ENCODE measurements at places on chromosomes 7 and 10.

GRCh38 chr7:1931256-1931950 lies 261.3 kb downstream of the ELFN1 start:
- DNase-seq, result peak; percentile 24

GRCh38 chr7:131161103-131161502 lies 166.6 kb upstream of the MKLN1 start:
- no peak for DNase-seq

- DNase-seq, result no peak
These were observed 45.3 kb upstream of the PDLIM1 start for GRCh38 chr10:95335933-95336699.

DNA sequence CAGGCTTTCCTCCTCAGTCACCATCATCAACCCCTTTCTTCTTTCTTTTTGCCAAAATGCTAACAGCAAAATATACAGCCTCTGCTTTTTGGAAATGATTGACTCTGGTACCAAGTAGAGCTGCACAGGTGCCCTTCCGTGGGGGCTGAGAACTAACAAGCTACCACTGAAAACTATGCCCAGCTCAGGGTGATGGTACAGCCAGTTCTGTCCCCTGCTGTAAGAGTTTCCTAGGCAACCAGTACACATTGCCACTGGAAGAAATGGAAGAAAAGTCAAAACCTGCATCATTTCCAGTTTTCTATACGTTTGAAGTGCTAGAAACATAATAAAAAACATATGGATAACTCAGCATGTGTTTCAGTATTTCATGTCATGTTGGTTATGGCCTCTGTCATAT lies 297.5 kb downstream of the PRKG1 start:
- no peak for DNase-seq

- DNase-seq, result no peak
These were observed 50.6 kb upstream of the CELF2 start for GRCh38 chr10:10967029-10967428.

GRCh38 chr7:105599551-105599950 lies 18.3 kb upstream of the EFCAB10 start:
- DNase-seq, result no peak

GRCh38 chr10:119253433-119254174 lies 46.2 kb downstream of the GRK5 start:
- no peak for DNase-seq

- DNase-seq, result no peak
These were observed 998.7 kb downstream of the LRMDA start for GRCh38 chr10:76430061-76430645.

- DNase-seq, result no peak
These were observed 645.7 kb upstream of the DPP6 start for GRCh38 chr7:153406486-153406872.

DNA sequence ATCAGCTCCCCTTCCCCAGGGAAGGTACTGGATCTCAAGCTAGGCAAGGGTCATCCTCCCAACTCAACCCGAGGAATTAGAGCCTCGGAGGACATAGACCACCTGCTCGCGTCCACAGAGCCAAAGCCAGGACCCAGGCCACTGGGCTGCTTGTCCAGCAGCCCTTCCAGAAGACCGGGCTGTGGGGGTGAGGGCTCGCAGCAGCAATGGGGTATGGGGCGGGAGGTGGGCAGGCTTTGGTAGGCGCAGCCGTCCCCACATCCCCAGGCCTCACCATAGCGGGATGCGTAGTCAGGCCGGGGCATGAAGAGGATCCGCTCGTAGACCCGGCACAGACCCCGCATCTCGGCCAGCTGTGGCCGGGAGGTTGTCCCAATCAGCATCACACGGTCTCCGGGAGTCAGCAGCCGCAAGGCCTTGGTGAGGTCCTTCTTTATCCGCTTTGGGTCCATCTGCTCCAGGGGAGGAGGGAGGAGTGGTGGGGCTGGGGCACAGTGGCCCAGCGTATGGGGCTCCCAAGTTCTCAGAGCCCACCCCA lies 5.0 kb upstream of the ASB10 start:
- DNase-seq, result no peak

DNA sequence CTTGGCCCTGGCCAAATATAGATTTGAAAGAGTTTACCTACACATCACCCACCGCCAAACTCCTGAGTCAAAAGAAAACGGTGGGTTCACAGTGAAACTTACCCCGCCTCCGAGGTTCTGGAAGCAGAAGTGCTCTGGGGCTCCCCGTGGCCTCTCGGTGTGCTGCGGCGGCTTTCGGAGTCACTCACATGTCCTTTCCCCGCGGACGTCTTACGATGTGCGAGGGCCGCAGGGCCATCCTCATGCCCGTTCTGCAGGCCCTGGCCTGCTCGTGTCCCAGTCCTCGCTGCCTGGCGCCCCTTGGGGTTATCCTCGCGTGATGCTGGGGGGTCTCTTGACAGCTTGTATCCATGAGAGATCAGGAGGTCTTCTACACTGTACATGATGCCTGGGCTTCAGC lies 12.0 kb downstream of the JCAD start:
- DNase-seq, result no peak

DNA sequence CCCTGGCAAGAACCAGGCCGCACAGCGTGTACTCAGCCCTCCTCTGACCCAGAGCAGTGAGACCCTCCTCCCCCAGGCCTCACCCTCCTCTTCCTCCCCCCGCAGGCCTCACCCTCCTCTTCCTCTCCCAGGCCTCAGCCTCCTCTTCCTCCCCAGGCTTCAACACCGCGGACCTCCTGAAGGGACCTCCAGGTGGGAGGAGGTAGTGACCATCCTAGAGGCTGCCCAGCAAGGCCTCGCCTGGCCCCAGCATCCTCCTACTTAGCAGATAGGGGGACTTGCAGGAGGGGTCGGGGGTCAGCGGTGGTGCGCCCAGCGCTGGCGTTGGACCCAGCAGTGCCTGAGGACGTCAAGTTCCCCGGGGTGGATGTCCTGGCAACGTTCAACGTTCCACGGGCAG lies 270.8 kb downstream of the ELFN1 start:
- no peak for DNase-seq

DNA sequence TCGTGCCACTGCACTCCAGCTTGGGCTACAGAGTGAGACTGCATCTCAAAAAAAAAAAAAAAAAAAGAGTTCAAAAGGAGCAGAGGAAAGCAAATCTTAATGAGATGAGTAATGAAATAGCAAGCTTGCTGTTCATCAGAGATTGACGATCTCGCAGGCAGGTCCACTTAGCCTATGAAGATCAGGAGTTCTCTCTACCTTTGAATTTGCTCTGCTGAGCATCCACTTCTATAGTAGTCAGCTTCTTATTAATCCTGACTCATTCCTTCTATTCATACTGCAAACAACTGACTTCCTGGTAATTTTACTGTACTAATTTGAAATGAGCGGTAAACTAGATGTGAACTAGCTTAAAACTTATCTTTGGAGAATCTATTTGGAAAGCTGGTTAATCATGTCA lies 1014.6 kb downstream of the GATA3 start:
- DNase-seq, result no peak

- no peak for DNase-seq
These were observed 511.4 kb upstream of the GALNT17 start for GRCh38 chr7:70620333-70621055.

GRCh38 chr10:18753312-18753895 lies 94.2 kb downstream of the ARL5B start:
- no peak for DNase-seq

DNA sequence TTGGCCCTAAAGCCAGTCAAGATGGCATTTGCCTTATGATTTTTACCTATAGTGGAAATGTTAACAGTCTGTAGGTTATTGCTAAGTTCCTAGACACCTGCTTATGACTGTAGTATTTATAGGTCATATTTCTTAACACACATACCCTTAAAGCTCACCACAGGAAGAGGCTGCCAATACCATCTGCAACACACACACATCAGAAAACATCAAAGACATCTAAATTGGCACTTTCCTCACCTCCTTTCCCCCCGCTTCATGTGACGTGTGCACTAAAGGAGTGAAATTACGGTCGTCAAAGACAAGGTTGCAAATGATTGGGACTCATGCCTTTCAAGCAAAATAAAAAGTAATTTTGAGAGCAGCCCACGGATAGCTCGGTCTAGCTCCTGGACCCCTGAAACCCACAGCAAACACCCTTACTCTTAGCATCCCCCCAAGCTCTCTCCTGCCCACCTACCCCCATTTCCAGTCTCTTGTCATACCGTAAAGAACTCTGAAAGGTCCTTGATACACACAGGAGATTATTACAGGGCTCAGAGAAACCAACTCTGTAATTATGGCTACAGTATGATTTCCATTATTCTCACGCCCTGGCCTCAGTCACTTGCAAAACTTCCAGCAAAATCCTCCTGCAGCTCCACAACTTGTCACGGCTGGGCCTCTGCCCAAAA lies 90.5 kb downstream of the PLXNA4 start:
- no peak for DNase-seq

DNA sequence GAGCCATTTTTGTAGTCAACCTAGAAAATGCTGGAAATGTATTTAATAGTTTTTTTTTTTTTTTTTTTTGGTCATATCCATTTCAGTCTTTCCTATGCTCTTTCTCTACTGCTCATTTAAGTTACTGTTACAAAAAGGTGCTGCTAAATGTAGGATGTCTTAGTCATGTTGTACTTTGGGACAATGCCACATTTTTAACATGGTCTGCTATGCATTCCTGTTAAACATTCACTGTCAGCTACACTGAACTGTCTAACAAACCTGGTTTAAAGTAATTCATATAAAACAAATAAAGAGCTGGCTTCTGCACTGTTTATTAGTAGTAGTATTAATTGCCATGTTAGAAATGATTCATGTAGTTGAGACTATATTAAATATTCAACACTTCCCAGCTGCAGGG lies 108.6 kb downstream of the NSUN6 start:
- no peak for DNase-seq
